ENCODE measurements at places on chromosomes 3 and 15.

GRCh38 chr15:74387141-74387541 lies 19.7 kb upstream of the CYP11A1 start:
- DNase-seq = peak; percentile 66

DNA sequence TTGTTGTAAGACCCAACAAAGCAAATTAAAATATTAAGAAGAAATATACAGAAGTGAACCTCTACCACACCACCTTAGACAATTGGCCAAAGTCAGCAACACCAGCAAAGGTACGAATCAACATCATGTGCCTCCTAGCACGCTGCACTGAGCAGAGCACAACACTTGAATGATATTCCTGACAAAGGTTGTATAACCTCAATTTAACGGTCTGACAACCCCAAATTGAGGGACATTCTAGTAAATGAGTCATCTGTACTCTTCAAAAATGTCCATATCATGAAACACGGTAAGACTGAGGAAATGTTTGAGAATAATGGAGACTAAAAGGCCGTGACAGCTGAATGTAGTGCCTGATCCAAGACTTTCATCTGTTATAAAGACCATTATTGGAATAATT lies 41.3 kb upstream of the TNFSF10 start:
- DNase-seq = no peak

- DNase-seq = no peak
Observed at GRCh38 chr3:134737516-134737915, 57.5 kb upstream of the EPHB1 start.

DNA sequence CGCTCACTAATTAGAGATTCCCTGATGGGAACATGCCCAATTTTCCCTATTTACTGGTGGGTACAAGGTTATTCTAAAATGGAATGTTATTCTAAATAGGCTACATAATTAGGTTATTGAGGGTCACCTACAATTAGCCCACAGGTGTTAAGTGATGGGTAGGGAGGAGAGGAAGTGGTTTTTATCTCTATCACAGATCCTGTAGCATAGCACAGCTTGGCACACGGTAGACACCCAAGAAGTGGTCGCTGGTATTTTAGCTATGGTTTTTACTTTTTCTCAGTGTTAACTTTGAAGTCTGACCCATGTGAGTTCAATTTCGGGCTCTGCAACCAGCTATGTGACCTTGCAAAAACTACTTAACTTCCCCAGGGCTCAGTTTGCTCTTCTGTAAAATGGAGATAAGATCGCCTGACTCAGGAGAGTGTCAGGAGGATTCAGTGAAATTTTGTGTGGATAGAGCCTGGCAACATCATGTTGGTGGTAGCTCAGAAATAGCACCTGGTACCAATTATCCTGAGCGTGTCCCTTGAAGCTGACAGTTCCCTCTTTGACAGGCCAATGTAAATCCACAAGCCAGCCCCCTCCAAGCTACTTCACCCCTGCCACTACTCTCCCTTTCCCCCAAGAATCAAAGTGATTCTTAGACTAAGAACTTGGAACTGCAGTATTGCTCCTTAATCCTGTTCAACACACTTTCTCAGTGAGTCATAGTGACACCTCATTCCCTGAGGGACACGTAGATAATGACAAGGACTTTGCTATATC lies 8.7 kb upstream of the LMCD1 start:
- no peak for DNase-seq

DNA sequence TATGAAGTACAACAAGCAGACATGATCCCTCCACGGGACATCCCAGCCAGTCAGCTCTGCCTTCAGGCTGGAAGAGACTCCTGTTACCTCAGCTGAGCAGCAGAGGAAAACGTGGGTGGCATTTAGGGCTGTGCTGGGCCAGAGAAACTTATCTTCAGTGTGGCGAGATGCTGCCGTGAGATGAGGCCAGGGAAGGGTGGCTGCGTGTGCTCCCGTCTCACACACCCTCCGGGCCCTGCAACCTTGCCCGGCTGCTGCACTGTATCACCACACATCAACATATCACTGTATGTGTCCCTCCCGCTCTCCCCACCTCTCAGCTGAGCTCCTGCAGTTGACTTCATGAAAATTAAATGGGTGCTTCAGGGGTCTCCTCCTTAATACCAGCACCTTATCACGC lies 23.4 kb downstream of the BMF start:
- DNase-seq = no peak

GRCh38 chr15:87947560-87947959 lies 309.0 kb downstream of the NTRK3 start:
- DNase-seq = no peak

DNA sequence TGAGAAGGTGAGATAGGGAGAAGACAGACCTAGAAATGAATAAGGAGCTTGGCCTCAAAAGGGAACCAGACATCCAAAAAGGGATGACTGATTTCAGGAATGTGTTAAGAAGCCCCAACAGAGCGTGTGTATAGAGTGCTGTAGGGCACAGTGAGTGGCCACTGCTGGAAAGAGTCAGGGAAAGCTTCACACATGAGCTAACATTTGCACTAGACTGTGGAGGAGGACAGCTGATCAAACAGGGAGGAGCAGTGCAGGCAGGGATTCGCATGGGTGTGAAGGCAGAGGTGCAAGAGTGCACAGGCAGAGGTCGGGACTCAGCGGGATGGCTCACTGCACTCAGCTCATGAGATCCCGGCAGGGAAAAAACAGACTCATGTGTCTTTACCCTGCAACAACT lies 61.8 kb downstream of the NPTN start:
- no peak for DNase-seq

DNA sequence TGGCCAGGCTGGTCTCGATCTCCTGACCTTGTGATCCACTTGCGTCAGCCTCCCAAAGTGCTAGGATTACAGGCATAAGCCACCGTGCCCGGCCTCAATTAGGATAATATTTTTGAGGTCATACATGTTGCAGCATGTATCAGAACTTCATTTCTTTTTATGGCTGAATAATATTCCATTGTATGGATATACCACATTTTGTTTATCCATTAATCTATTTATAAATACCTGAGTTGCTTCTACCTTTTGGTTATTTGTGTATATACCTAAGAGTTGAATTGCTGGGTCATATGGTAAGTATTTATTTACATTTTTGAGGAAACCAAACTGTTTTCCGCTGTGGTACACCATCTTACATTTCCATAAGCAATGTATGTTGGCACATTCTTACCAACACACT lies 18.1 kb upstream of the PYGO1 start:
- DNase-seq = no peak
